Pulmonary artery endothelial cell (primary cell): ENCODE measurements at places on chromosomes 11 and 22.
A peak's percentile ranks its signal among the peaks of the same experiment; 100 is the strongest.

GRCh38 chr22:19524170-19525115 lies at the start of gene CLDN5:
Gene CLDN5 (minus strand): TSS chr22:19524410. CDS start chr22:19524255, 155 bp downstream.
- DNase-seq: peak; percentile 32

- no peak for DNase-seq
Observed at GRCh38 chr11:96026310-96026709, 102.4 kb upstream of the MTMR2 start.

- DNase-seq: no peak
Observed at GRCh38 chr11:232783-233565, 3.2 kb downstream of the SIRT3 start.

DNA sequence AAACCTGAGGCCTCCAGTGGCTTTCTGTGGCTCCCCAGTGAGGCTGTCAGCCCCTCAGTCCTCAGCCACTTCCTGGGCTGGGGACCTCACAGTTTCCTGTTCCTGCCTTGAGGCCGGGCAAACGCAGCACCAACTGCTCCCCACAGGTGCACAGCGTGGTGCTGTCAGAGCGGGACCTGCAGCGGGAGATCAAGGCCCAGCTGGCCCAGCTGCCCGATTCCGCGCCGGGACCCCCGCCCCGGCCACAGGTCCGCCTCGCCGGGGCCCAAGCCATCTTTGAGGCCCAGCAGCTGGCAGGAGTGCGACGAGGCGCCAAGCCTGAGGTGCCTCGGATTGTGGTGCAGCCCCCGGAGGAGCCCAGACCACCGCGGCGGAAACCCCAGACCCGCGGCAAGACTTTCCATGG lies 5.4 kb downstream of the TBC1D10C start:
- DNase-seq: no peak

DNA sequence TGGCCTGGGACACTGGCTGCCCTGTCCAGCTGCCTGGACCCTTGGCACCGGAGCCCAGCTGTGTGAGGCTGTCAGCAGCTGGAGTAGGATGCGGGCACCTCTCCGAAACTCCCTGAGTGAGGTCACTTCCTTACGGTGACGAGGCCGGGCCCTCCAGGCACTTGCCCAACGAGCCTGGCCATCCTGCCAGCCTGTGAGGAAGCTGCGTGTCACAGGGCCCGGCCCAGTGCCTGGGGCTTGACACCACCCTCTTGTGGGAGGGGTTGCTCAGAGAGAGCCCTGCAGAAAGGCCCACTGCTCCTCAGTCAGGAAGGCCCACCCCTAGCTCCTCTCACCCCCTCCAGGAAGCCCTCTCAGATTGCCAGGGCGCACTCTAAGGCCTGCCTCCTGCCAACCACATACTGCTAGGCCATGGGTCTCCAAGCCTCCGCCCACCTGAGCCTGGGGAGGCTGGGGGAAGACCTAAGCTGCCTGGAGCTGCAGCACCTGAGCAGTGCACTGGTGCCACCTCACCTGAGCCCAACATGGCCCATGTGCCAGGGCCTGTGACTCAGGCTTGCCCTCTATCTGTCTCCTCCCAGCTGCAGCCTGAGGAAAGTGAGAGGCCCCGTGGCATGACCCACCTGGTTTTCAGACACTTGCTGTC lies 4.3 kb upstream of the PHLDA2 start:
- no peak for DNase-seq

DNA sequence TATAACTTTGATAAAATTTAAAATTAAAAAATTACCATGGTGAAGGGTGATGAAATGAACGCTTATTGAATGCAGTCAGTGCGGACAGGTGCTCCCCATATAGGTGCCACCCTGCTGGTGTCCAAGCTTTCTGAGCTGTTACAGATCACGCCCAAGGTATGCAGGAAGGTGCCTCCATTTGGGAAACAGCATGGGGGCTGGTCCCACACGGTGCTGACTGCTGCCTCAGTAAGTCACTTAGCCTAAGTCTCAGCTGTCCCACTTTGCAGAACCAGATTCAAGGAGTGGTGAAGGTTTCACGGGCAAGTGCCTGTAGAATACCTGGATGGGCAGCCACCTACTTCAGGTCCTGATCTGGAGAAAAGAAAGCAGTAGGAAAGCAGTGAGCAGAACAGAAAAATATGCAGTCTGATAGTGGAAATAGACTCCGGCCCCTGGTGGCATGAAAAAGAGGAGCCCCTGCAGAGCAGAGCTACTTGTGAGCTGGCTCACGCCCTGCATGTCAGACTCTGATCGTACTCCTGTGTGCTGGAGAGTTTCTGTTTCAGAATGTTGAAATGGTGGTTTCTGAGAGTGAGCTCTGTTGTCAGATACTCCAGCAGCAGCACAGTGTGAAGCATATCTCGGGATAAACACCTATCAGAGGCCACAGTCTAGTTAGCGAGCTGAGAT lies 33.2 kb downstream of the ADORA2A start:
- no peak for DNase-seq

DNA sequence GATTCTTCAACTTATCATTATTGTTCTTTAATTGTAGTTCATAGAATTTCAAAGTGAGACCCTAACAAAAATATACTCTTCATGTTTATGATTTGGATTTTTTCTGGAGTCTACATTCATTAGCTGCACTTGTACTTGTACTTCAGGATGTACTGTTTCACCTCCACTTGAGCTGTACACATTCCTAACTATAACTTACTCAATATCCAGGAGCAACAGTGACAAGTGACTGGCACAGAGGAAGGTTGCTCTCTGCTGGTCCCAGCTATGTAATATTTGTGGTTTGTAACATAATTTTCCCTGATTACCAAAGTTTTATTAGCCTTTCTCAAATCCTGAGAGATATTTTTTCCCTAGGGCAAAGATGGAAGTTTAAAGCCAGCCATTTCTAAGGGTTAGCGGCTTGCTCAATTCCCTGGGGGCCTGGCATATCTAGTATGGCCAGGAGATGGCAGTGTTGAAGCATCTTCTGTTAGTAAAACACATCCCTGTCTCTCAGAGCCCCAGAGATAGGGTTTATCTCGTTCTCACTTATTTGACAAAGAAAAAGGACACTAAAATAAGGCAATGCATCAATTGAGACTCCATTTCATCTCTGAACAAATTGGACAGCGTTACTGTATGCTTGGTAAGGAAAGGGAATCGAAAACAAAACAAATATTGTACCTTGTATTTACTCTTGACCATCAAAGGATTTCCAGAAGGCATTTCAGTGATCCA lies 14.2 kb downstream of the OR52A5 start:
- DNase-seq: peak; percentile 17

DNA sequence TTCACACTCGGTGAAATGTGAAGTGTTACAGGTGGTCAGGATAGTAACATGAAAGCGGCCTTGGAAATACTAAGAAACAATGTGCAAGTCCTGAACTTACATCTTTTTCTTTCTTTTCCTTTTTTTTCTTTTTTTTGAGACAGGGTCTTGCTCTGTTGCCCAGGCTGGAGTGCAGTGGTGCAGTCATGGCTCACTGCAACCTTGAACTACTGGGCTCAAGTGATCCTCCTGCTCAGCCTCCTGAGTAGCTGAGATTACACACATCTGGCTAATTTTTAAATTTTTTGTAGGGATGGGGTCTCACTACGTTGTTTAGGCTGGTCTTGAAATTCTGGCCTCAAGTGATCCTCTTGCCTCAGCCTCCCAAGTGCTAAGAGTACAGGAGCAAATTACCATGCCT lies 252.6 kb downstream of the SWAP70 start:
- DNase-seq: no peak

DNA sequence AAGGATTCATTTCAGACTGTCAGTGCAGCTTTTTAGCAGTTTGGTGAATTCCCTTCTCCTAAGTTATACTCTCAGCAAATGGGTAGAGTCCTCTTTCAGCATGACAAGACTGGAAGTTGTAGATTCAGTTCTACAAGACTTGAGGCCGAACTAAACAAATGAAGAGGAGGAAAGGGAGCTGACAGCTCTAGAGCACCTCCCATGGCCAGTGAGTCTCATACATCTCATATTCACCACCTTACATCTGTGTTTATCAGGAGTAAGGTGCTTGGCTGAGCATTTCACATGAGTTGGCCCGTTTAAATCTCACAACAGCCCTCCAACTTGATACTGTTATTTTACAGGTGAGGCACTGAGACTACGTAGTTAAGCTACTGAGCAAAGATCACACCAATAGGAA lies 30.4 kb downstream of the SEZ6L start:
- DNase-seq: no peak

DNA sequence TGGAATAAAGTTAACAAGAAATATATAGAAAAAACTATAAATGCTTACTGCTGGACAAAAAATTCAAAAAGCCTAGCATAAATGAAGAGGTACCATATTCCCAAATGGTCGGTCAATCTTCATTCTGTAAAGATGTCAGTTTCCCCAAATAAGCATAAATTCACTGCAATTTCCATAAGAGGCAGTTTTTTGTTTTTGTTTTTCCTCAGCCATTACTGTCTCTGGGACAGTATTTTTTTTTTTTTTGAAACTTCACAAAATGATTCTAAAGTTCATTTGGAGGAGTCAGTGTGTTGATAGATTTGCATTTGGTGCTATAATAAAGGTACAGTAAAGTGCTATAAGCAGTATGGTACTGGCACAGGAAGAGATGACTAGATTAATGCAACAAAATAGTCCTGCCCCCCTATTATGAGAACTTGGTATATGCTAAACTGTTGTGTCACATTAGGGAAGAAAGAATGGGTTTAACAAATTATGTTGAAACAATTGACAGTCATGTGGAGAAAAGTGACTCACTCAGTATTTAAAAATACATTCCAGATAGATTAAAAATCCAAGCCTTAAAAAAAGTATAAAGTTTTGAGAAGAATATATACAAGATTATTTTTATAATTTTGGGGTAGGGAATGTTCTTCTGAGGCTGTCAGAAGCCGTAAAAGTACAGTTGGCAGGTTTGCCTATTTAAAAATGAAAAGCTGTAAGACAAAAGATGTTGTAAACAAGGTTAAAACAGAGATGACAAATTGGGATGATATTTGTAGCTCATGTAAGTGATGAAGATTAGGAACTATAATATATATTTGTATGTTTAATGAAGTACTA lies 2.6 kb upstream of the FTH1 start:
- DNase-seq: peak; percentile 67

- DNase-seq: no peak
Observed at GRCh38 chr11:11009179-11009578, 151.3 kb upstream of the ZBED5 start.

- no peak for DNase-seq
Observed at GRCh38 chr11:93189462-93189861, 8.3 kb downstream of the SLC36A4 start.

GRCh38 chr11:66326261-66327111 lies 9.6 kb upstream of the CD248 start:
- DNase-seq: no peak

- no peak for DNase-seq
Observed at GRCh38 chr11:74902342-74902741, 46.5 kb downstream of the XRRA1 start.

- DNase-seq: no peak
Observed at GRCh38 chr11:88102598-88102934, 72.7 kb downstream of the RAB38 start.

DNA sequence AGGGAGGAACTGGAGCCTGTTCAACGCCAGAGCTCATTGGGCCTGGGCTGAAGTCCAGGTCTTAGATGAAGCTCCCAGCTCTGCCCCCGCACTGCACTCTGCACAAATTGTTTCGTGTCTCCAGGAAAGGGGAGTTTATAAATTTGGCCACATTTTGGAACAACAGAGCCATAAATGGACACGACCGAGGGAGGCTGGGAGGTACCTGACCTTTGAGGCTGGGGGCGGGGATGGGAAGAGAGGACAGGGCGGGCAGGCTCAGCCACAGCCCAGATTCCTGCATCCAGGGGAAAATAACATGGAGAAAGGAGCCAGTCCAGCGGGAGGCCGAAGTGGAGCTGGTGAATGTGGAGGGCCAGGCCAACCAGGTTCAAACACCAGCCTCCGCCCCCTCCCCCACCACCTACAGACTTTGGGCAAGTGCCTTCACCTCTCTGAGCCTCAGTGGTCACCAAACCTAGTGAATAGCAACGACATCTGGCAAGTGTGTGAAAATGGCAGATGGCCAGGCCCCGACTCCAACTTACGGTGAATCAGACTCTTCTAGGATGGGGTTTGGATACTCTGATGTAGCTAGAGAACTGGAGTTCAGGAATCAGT lies 36.8 kb upstream of the SMTN start:
- no peak for DNase-seq

DNA sequence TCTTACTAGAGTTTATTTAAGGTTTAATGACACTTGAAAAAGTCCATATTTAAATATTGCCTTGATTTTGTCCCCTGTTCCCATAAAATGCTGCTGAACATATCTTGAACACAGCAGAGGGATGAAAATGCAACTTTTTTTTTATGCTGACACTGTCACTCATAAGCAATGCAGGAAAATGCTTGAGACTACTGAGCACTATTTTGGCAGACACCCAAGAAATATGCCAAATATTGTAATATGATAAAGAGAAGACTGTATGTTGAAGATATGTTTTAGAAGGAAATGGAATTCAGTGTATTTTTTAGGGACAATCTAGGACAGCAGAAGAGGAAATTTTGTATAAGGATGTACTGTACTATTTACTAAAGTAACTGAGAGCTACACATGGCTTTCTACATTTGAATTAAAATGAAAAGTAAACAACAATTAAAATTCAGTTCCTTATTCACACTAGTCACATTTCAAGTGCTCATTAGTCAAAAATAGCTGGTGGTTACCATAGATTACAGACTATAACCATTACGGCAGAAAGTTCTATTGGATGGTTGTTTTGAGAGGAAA lies 58.6 kb downstream of the LRRC4C start:
- DNase-seq: no peak

GRCh38 chr22:19629720-19630419 lies 84.4 kb upstream of the SEPTIN5 start:
- peak; percentile 35 for DNase-seq

GRCh38 chr11:129636926-129637325 lies 178.7 kb upstream of the TMEM45B start:
- no peak for DNase-seq

GRCh38 chr22:35651085-35651484 lies 2.8 kb downstream of the APOL6 start:
- DNase-seq: no peak

DNA sequence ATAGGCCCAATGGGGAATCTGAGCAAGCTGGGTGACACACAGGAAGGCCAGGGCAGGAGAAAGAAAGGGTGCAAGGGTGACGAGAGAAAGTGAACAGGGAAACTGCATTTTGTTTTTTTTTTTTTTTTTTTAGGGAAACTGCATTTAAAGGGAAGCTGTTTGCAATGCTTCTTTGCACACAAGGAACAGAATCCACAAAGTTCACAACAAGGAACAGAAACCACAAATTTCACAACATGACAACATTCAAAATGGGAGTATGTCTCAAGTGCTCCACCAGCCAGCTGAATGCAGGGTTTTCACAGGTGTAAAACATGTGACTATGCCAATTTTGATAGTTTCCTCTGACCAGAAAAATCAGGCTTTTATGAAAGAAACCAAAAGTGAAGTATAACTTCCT lies 6.8 kb upstream of the PLAAT3 start:
- DNase-seq: no peak

DNA sequence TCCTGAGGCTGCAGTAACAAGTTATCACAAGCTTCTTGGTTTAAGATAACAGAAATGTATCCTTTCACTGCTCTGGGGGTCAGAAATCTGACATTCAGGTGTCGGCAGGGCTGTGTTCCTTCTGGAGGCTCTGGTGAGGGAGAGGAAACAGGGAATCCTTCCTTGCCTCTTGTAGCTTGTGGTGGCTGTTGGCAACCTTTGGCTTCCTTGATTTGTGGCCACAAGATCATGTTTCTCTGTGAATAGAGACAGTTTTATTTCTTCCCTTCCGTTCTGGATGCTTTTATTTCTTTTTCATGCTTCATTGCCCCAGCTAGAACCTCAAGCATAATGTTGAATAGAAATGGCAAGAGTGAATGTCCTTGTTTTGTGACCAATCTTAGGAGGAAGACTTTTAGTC lies 44.0 kb downstream of the MPPED1 start:
- no peak for DNase-seq

- no peak for DNase-seq
Observed at GRCh38 chr22:26885441-26886261, 228.3 kb downstream of the MIAT start.
